Panc1 (cell line): ENCODE measurements at places on chromosomes 4 and X.

DNA sequence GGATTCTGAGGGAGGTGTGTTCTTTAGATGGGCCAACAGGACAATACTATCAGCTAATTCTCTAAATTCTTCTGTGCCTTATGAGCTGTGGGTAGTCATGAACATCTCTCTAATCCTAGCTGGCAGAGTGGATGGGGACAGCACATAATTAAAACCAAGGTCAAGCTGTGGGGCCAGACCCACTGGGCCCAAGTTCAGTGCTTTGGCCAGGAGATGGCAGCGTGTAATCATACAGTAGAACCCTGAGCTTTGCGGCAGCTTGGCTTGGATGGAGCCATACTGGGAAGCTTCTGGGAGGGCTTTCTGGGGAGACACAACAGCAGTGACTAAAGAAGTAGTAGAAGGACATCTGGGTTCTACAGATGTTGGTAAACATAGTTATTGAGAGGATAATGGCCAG is 140.3 kb upstream of the CXCL13 start:
- no peak for DNase-seq

GRCh38 chr4:14269824-14270223 is 642.3 kb upstream of the BOD1L1 start:
- no peak for DNase-seq

DNA sequence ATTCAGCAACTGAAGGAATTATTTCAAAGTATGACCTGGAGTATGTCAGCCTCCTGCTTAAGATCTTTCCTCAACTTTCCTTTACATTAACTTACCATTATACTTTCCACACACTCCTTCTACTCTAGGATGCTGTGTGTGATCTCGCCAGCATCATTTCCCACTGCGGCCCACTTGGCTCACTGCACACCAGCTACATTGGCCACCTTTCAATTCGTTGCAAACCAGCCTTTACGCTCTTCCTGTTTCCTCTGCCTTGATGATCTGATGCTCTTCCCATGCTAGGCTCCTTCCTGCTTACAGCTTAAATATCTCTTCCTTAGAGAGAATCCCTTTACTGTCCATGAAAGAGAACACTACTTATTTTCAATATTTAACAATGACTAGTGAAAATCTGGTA is 95.1 kb downstream of the GPM6A start:
- no peak for DNase-seq

GRCh38 chr4:3217771-3218170 is 31.2 kb upstream of the MSANTD1 start:
- no peak for DNase-seq

DNA sequence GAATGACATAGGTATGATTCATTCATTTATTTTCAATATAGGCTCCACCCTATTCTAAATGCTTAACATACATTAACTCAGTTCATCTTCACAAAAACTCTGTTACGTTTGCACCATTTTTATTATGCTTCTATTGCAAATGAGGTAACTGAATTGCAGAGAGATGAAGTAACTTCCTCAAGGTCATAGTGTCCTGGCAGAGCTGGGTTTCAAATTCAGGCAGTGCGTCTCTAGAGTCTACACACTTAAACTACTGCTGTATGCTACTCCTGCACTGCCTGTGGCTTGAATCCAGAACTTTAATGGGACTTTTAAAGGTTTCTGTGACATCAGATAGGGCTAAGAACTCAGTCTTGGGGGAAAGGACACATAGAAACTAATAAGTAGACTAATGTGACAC is 413.4 kb downstream of the UBE2NL start:
- DNase-seq = no peak

- no peak for DNase-seq
These were observed 151.6 kb upstream of the TAPT1 start for GRCh38 chr4:16377887-16378286.

DNA sequence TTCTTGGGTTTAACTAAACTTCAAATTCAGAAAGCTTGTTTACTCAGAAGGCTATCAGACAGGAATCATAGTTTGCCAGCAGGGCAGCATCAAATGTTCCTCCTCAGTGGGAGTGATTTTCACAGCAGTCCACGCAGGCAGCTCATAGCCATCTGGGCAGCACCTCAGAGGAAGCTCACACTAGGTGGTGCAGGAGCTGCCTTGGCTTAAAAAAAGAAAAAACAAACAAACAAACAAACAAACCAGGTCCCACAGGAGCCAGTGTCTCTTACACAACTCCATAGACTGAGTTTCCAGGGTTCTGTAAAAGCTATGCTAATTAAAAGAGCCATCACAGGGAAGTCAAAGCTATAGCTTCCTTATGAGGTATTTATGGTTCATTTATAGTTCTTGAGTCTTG is 10.5 kb upstream of the KLHL5 start:
- DNase-seq = no peak

DNA sequence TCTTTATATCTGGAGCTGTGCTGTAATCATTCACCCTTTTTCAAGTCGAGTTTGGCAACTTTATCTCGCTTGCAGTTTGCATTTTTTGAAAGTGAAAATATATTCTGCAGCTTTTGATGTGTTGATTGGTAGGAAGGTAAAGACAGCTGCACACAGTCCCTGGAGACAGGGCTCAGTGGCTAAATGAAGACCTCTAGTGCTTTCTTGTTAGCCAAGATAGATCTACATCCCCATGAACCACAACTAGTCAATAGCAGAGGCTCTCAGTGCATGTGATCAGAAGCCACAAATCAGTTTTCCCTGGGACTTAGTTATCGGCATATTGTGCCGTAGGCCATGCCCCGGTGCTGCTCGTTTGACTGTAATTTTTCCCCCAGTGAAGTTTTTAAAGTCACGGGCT is 587.7 kb upstream of the PITX2 start:
- no peak for DNase-seq

DNA sequence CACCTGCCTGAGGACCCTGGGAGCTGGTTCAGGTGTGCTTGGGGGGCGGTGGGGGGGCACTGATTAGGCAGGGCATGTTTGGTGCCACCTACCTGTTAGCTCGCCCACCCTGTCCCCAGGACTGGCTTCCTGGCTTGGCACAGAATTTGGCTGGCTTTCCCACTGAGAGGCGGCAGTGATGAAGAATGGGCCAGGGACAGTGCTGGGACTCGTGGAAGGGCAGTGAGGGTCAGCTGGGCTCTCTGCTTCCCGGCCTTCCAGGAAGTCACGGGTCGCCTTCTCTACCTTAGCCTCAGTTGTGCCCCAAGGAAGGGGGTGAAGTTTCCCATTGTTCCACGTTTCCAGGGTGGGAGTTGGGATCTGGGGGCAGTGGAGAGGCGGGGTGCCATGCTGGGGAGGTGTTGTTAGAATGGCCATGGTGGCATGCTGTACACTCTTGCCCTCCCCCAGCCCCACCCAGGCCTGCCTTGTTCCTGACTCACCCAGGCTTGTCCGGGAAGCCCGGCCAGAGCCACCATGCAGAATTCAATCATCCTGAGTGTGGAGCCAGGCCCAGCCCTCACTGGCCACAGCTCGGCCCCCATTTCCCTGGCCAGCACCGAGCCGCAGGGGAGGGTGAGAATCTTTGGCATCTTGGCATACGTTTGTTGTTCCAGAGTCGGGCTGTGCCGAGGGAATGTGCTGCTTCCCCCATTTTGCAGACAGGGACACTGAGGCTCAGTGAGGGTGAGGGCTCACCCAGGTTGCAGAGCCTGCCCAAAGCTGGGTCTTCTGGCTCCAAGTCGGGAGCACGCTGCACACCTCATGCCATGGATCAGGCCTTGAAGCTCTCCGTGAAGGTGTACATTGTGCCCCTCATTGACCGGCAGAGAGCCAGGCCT is 21.9 kb upstream of the GPR78 start:
- DNase-seq = no peak

- no peak for DNase-seq
These were observed 201.4 kb upstream of the FMR1 start for GRCh38 chrX:147710301-147710700.

DNA sequence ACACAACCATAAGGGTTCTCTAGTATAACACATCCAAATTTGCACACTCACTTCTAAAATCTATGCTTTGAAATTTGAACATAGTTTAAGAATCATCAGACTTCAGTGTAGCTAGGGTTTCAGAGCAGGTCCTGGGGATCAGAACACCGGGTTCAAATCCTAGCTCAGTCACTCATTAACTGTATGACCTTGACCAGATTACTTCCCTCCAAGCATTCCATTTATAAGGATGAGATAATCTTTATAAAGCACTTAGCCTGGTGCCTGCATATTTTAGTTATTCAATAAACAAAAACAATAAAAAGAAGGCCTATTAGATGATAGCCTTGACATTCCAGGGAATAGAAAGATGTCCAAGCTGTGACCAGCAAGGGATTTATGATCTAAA is 4.8 kb upstream of the STBD1 start:
- no peak for DNase-seq

- no peak for DNase-seq
These were observed 14.4 kb downstream of the ABCG2 start for GRCh38 chr4:88144048-88144447.

GRCh38 chr4:10063544-10064300 is 42.4 kb upstream of the SLC2A9 start:
- DNase-seq = no peak

DNA sequence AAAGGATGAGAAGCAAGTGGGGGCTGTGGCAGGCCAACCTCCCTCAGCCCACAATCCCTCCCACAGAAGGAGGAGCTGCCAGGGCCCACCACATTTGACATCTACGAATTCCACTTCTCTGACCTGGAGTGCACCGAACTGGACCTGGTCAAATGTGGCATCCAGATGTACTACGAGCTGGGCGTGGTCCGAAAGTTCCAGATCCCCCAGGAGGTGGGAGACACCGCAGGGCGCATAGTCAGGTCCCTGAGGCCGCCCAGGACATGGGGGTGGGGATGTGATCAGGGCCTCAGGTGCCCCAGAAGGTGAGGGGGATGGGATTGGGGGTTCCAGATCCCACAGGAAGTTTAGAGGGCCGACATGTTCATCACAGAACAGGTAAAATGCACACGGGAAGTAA is 13.7 kb downstream of the ATP5ME start:
- no peak for DNase-seq

DNA sequence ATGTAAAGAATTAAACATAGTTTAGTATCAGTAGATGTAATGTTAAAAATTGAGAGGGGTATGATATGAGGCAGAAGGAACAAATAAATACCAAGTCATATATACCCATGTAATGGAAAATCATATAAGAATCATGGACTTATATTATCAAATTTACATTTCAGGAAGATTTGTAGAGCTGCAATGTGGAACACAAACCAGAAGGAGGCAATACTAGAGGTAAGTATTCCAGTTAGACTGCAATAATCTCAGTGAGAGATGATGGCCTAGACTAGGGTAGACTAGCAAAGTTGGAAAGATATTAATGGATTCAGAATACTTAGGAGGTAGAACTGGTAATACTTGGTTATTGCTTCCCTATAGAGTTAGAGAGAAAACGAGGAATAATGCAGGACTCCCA is 603.0 kb upstream of the KLHL4 start:
- DNase-seq = no peak

GRCh38 chrX:45598861-45599260 is 398.2 kb upstream of the DIPK2B start:
- no peak for DNase-seq

DNA sequence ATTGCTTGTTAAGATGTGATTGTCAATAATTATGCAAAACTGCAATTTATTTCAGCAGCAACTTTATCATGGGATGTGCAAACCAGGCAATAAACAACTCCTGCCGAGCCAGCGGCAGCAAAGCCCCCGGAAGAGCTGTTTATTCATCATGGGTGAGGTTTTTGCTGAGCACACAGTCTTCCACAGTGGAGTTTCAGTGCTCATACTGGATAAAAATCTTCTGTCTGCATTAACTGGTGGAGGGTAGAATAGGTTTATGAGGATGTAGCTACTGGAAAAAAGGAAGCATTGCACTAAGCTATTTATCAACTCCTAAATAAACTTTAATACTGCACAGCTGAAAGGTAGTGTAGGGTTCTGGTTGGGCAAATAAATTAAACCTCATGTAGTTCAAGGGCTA is 557.4 kb upstream of the FTHL17 start:
- DNase-seq = no peak

GRCh38 chr4:181688432-181688831 is 554.8 kb upstream of the TENM3 start:
- DNase-seq = no peak

- DNase-seq = no peak
These were observed 46.6 kb downstream of the SLC39A8 start for GRCh38 chr4:102298716-102299115.

GRCh38 chr4:99574530-99575324 is at the start of gene MTTP:
Gene MTTP (plus strand): TSS chr4:99574824. CDS start chr4:99574910, 86 bp downstream.
- no peak for DNase-seq

DNA sequence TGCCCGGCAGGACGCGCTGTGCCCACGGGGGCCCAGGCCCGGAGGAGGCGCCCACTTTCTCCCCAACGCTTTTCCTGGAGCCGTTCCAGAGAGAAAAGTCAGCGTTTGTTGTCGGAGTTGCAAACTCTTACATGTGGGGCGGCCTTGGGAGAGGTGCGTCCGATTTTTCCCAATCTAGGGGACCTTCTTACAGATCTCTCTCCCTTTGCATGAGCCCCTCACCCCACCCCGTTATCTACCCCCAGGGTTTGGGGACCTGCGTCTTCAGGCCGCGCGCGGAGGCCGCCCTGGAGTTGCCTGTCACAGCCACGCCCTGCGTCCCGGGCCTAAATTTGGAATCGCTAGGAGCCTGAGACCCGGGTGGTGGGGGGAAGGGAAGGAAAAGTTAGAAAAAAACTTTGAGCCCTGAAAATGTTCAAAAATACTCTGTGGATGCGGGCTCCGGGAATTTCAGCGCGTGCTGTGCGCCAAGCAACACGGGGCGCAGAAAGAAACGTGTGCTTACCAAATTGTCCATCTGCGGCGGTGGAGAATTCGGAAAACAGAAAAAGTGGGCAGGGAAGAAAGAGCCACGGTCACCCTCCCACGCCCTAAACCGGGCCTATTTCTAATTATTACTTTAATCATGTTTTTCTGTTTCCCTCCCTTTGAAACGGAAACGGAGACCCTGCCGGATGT is 587 bp downstream of the CD99 start:
- no peak for DNase-seq

DNA sequence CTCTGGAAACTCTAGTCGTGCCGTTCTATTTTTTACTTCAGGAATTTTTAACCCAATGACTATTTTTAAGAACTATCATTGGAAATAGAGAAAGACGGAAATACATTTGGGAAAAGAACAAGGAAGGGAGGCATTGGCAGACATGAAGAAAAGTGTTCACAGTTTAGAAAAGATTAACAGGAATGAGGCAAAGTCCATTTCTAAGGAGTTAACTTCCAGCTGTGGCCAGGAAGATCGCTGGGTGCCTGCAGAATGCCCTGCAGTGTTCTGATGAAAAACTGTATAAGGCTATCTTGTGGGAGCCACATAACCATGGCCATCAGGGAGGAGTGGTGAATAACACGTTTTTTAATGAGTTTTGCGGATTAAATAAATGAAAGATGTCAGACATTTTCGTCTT is 150.6 kb upstream of the VCX3A start:
- no peak for DNase-seq

DNA sequence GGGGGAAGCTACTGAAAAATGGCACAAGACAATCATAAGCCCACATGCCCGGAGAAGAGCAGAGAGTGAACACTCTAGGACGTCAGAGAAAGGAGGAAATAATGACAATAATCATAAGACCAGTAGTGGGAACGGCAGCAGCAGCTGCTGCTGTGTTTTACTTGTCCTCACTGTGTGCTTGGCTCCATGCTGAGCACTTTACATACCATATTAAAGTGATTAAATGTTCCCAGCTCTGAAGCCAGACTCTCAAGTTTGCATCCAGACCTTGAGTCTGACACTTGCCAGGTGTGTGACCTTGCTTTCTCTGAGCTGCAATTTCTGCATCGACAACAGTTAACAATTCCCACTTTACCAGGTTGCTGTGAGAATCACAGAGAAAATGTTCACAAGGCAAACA is 255.4 kb downstream of the SPANXN1 start:
- DNase-seq = no peak
